ENCODE measurements at places on chromosomes 6 and 20.

DNA sequence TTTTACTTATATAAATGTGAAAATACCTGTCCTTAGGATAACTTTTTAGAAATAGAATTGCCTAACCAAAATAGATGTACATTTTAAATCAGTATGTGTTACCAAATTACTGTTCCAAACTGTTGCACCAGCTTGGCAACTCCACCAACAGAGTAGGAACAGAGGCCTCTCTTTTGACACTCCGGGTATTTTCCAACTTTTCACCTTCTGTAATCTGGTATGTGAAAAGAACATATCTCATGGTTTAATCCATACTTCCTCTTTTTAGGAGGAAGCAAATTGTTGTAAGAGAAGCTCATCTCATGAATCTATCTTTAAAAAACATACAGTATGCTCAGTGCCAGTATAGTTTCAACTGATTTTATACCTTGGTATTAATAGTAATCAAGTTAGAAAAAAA, 24.9 kb downstream of the RNF144B start:
- no peak for DNase-seq

DNA sequence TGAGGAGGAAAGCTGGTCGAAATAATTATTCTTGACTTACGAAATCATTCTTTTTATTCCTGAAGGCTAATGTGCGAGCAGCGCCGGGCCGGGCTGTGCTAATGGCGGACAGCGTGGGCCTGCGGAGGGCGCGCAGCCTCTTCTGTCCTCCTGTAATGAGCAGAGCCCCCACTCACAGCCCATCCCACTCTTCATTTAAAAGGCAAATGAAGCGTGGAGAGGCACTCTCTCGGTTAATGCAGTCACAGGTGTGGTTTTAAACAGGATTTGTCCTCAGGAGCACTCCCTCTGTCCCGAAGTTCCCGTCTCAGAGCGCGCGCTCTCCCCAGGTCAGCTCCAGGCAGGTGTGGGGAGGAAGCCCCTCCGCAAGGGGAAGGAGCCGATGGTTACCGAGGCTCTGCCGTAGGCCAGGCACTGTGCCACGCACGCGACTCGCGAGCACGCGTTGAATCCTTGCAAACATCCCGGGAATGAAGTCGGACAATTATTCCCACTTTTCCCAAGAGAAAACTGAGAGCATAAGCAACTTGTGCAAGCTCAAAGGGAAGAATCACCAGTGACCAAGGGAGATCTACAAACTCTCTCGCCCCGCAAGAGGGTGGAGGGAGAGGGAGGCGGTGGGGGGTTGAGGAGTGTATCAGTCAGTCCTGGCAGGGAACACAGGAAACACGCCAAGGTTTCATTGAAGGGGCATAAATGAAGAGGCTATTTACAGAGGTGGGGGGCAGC, 35.5 kb upstream of the ZFAND3 start:
- DNase-seq = peak; percentile 23

GRCh38 chr6:87066449-87067333, 28.2 kb downstream of the CGA start:
- DNase-seq = peak; percentile 34

- DNase-seq = no peak
These were observed 78.0 kb upstream of the MRPS10 start for GRCh38 chr6:42295677-42296076.

DNA sequence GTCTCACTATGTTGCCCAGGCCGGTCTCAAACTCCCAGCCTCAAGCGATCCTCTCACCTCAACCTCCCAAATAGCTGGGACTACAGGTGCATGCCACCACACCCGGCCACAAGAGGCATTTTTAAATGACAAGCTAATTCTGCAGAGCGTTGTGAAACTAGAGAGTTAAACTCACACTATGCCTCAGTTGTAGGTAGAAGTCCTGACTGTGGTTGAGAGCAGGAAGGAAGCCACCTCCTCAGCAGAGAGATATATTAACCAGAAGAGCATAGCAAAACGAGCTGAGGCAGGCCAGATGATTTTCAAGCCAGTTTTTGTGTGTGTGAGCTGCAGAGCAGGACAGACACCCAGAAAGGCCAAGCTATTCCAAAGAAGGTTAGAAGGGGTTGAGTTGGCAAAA, 150.3 kb downstream of the MBOAT1 start:
- DNase-seq = no peak

GRCh38 chr6:44053760-44054556, 73.3 kb downstream of the MRPL14 start:
- DNase-seq = no peak

Data from stimulated activated CD4-positive, alpha-beta T cell treated with anti-CD3 and anti-CD28 coated beads, Interleukin-2, amount 100 ng/mL, for 24 hours (primary cell).